ENCODE measurements at places on chromosomes 3 and 15. TPM values are rescaled to one million over a fixed set of nuclear protein-coding genes. Genes with fewer than 3 reads are reported as not detected.
A peak's percentile ranks its signal among the peaks of the same experiment; 100 is the strongest.

- no peaks in the 10 kb centered on the region for H3K27me3 ChIP-seq
- H3K4me1 ChIP-seq = peaks cover 11% of the 10 kb centered on the region
- DNase-seq = peak; percentile 91
Observed at GRCh38 chr15:31296646-31297574, 29.7 kb upstream of the KLF13 start.

GRCh38 chr3:125334675-125335560 is 40.2 kb downstream of the ZNF148 start:
- no peak overlapping the region for H3K4me3 ChIP-seq
- no peak for DNase-seq
- peaks cover 8% of the 10 kb centered on the region for H3K4me1 ChIP-seq
- H3K27ac ChIP-seq = no peak overlapping the region
- peaks cover 3% of the 10 kb centered on the region for H3K36me3 ChIP-seq

Gene TLR9
- not detected for total RNA-seq

- no peaks in the 10 kb centered on the region for H3K27me3 ChIP-seq
- H3K36me3 ChIP-seq = no peaks in the 10 kb centered on the region
- DNase-seq = no peak
- no peak overlapping the region for H3K4me3 ChIP-seq
- H3K27ac ChIP-seq = no peak overlapping the region
Observed at GRCh38 chr3:190266913-190267290, 55.3 kb downstream of the CLDN1 start.

DNA sequence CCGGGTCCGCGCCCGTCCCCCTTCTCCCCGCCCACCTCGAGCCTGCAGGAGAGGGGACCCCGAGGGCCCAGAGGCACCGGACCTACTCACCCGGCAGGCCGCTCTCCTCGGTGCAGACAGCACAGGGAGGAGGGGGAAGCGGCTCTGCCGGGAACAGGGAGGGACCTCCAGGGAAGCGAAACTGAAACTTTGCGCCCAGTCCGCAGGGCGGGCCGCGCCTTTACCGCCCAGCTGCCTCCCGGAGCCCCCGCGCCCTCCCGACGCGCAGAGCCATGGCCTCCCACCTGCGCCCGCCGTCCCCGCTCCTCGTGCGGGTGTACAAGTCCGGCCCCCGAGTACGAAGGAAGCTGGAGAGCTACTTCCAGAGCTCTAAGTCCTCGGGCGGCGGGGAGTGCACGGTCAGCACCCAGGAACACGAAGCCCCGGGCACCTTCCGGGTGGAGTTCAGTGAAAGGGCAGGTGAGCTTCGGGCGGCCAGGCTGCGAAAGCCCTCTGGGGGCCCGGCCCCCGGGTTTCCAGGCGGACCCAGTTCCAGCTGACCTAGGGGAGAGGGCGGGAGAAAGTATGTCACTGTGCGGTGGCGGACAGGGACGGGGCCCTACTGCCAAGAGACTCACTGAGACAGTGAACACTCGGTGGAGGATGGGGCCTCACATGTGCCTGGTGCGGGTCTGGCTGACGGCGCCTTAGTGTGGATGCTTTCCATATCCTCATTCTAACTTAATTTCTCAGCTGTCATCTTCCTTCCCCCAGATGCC is at the start of the genes DTX3L and PARP9:
DTX3L (plus strand) TSS at position 184 of the 758 bp plus-strand sequence; CDS start at position 273, 89 bp downstream.
PARP9 (minus strand) TSS at position 146 of the 758 bp plus-strand sequence. CDS start 4,680 bp downstream, outside the sequence.
- peak within 1 kb of the TSS; percentile 96 for H3K27ac ChIP-seq
- peak within 1 kb of the TSS; percentile 82 for H3K4me3 ChIP-seq
- peaks cover 35% of the 10 kb centered on the region for H3K4me1 ChIP-seq
- peaks cover 15% of the 10 kb centered on the region for H3K36me3 ChIP-seq
- H3K27me3 ChIP-seq = no peaks in the 10 kb centered on the region

Gene SLC9C1
- not detected for total RNA-seq

Gene COL7A1
- total RNA-seq = 16.7 TPM

GRCh38 chr15:47689660-47690059 is 27.6 kb upstream of the SEMA6D start:
- no peak overlapping the region for H3K4me3 ChIP-seq
- H3K4me1 ChIP-seq = no peaks in the 10 kb centered on the region
- DNase-seq = no peak
- H3K27ac ChIP-seq = no peak overlapping the region
- H3K36me3 ChIP-seq = no peaks in the 10 kb centered on the region

DNA sequence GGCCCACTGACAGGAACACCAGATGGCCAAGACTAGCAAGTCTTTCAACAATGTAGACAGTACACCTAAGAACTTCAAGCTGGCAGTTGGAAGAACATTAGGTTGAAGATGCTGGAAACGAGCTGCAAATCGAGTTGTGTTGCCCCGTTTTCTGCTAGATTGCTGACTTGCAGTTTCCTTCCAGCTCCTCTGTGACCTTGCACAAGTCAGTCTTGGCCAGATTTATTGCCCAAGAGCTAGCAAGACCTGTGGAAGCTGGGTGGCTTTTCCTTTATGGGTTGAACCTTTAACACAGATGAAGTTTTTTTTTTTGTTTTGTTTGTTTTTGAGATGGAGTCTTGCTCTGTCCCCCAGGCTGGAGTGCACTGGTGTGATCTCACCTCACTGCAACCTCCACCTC is 2.9 kb upstream of the RBM6 start:
- H3K27me3 ChIP-seq = no peaks in the 10 kb centered on the region
- H3K36me3 ChIP-seq = no peaks in the 10 kb centered on the region
- H3K27ac ChIP-seq = no peak overlapping the region
- H3K4me3 ChIP-seq = no peak overlapping the region
- peaks cover 5% of the 10 kb centered on the region for H3K4me1 ChIP-seq
- DNase-seq = peak; percentile 23

Gene GOLGA8R
- total RNA-seq = not detected

DNA sequence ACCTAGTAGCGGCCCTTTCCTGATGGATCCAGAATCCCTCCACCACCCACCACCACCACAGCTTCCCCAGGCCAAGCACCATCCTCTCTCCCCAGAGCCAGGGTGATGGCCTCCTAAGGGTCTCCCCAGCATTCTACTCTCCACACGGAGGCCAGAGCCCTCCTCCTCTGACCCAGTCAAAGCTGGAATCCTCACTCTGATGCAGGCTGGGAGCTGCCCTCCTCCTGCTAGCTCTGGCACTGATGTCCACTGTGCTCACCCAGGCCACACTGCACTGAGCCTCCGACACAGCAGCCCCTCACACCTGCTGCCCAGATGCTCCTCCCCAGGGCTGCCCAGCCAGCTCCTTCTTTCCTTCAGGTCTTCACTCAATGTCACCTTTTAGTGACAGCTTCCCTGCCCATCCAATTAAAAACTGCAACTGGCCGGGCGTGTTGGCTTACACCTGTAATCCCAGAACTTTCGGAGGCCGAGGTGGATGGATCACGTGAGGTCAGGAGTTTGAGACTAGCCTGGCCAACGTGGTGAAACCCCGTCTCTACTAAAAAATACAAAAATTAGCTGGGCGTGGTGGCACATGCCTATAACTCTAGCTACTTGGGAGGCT is 21.0 kb downstream of the XXYLT1 start:
- no peaks in the 10 kb centered on the region for H3K4me1 ChIP-seq
- H3K36me3 ChIP-seq = no peaks in the 10 kb centered on the region
- H3K27ac ChIP-seq = no peak overlapping the region
- no peak for DNase-seq

- peak overlapping the region; percentile 99 for H3K27ac ChIP-seq
- H3K4me1 ChIP-seq = peaks cover 78% of the 10 kb centered on the region
- no peak overlapping the region for H3K4me3 ChIP-seq
- no peaks in the 10 kb centered on the region for H3K36me3 ChIP-seq
- no peak for DNase-seq
Observed at GRCh38 chr3:129622226-129622874, 15.9 kb upstream of the PLXND1 start.

GRCh38 chr3:180860180-180860858 is 52.2 kb upstream of the FXR1 start:
- no peaks in the 10 kb centered on the region for H3K27me3 ChIP-seq
- no peak overlapping the region for H3K27ac ChIP-seq
- H3K4me1 ChIP-seq = no peaks in the 10 kb centered on the region
- H3K36me3 ChIP-seq = no peaks in the 10 kb centered on the region
- DNase-seq = no peak

DNA sequence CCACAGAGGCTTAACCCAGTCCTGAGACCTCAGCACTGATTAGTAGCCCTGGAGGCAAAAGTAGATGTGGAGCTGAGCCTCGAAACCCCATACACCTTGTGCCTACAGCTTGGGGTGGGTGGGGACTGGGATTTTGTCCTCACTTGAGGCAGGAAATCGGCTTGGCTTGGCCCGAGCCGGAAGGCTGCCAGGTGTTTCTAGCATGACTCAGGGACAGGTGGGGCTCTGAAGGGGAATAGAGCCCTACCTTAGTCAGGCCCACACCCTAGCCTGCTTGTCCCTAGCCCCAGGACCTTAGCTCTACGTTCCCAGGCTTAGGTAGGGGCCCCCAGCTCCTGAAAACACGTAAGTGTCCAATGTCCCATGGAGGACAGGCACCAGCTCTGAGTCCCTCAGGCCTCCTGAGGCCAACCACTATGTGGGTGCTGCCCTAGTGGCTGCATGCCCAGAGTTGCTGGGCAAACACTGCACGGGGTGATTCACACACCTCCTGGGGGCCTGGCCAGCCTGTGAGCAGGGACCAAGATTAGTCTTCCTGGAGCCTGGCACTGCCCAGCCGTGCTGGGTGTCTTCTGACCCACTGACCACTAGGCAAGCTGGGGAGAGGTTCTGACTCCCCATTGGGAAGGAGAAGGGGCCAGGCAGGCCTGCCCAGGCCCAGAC is 3.1 kb downstream of the MST1R start:
- H3K27ac ChIP-seq = peak overlapping the region; percentile 93
- peak overlapping the region; percentile 3 for H3K4me3 ChIP-seq
- peak; percentile 91 for DNase-seq
- H3K4me1 ChIP-seq = peaks cover 60% of the 10 kb centered on the region

DNA sequence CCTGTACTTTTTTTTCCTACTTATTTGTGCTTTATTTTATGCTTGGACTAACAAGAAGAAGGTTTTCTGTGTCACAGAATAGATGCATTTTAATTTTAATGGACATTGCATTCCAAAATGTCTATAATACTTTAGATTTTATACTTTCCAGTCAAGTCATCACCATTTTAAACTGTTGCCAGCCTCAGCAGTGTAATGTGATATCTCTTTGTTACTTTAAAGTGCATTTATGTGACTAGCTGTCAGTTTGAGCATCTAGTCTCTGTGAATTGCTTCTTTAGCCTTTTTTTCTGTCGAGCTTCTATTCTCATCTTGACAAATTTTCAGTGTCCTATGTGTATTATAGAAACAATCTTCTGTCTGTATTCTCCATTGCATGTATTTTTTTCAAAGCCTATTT is 511.4 kb upstream of the CBLB start:
- no peak overlapping the region for H3K27ac ChIP-seq
- no peak for DNase-seq
- H3K4me1 ChIP-seq = no peaks in the 10 kb centered on the region
- no peak overlapping the region for H3K4me3 ChIP-seq
- H3K27me3 ChIP-seq = no peaks in the 10 kb centered on the region
- no peaks in the 10 kb centered on the region for H3K36me3 ChIP-seq

DNA sequence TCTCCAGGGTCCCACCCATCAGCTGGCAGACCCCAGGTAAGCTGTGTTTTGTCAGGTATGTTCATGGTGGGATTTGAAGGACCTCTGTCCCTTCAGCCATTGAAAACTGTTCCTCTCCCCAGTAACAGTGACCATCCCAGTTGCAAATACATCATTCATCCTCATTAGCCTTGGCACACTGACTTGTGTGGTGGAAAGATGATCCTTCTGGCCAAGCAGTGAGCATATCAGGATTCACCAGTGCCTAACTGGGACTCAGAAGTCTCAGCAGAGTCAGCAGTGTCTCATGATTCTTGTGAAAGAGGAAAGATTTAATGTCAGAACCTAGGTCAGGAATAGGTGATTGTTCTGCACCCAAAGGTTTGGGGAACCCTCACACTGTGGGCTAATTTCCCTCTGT is 90.2 kb downstream of the DNAJB8 start:
- H3K27me3 ChIP-seq = no peaks in the 10 kb centered on the region
- no peak overlapping the region for H3K27ac ChIP-seq
- peaks cover 18% of the 10 kb centered on the region for H3K4me1 ChIP-seq

Gene KLHL25
- total RNA-seq = 5.2 TPM

DNA sequence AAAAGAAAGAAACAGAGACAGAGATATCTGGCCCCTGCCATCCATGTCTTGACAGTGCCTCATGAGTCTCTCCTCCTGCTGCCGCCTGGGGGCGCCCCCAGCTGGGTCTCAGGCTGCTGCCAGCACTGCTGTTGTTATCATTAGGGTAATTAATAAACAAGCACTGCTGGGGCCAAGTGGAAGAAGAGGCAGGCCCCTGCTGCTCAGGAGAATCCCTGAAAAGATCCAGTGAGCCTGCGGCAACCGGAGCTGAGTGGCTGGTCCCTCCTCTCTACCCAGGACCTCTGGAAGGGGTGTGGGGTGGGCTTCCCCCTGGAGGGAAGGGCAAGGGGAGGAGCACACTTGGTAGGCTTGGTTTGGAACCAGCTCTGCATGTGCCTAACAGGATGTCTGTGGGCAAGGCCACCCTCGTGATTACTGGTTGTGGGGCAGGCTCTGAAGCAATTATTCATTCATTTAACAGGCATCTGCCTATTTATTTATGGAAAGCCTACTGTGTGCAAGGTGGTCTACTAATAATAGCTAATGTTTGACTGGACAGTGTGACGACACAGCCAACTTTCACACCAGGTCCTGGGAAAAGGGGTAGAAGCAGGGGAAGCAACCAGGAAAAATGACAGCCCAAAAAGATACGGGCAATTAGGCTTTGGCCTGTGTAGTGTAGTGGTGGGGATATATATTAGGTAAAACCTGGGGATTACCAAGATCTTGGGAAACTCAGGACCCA is 1.2 kb upstream of the TYRO3 start:
- H3K36me3 ChIP-seq = no peaks in the 10 kb centered on the region
- peaks cover 43% of the 10 kb centered on the region for H3K4me1 ChIP-seq
- H3K27ac ChIP-seq = peak overlapping the region; percentile 32
- no peaks in the 10 kb centered on the region for H3K27me3 ChIP-seq

GRCh38 chr3:85721409-85722145 is 762.8 kb downstream of the CADM2 start:
- H3K36me3 ChIP-seq = no peaks in the 10 kb centered on the region
- no peaks in the 10 kb centered on the region for H3K4me1 ChIP-seq
- no peak for DNase-seq
- no peak overlapping the region for H3K27ac ChIP-seq

- H3K4me3 ChIP-seq = no peak overlapping the region
- H3K27me3 ChIP-seq = no peaks in the 10 kb centered on the region
- DNase-seq = peak; percentile 32
- H3K4me1 ChIP-seq = peaks cover 5% of the 10 kb centered on the region
- H3K27ac ChIP-seq = peak overlapping the region; percentile 27
Observed at GRCh38 chr3:185992831-185993374, 55.1 kb upstream of the TRA2B start.

Gene GOLGA8K
- not detected for total RNA-seq

Gene DPPA2
- total RNA-seq = not detected

- H3K27ac ChIP-seq = no peak overlapping the region
- no peaks in the 10 kb centered on the region for H3K27me3 ChIP-seq
- DNase-seq = peak; percentile 50
- H3K4me3 ChIP-seq = no peak overlapping the region
- no peaks in the 10 kb centered on the region for H3K36me3 ChIP-seq
Observed at GRCh38 chr3:126959921-126960603, 22.9 kb upstream of the PLXNA1 start.

Gene NRG4
- total RNA-seq = not detected

Gene CPN2
- total RNA-seq = not detected

Measured in stomach (tissue), 19 donors.